ENCODE measurements at places on chromosomes 16 and 17.

DNA sequence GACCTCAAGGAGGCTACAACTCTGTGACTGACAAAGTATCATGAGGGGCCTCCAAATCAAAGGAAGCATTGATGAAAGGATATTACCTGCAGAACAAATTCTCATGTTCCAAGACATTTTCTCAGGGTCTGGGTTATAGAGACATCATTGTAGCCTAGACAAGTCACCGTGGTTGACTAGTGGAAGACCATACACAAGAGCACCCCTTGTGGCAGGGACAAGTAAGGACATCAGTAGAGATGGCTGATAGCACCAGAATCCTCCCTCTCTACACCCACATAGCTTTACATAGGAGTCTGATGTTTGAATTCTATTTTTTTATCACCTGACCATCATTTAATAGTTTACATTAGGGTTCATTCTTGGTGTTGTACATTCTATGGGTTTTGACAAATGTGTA lies 32.5 kb upstream of the CDH8 start:
- DNase-seq, result no peak

GRCh38 chr16:76241755-76242154 lies 35.4 kb upstream of the CNTNAP4 start:
- DNase-seq, result no peak

DNA sequence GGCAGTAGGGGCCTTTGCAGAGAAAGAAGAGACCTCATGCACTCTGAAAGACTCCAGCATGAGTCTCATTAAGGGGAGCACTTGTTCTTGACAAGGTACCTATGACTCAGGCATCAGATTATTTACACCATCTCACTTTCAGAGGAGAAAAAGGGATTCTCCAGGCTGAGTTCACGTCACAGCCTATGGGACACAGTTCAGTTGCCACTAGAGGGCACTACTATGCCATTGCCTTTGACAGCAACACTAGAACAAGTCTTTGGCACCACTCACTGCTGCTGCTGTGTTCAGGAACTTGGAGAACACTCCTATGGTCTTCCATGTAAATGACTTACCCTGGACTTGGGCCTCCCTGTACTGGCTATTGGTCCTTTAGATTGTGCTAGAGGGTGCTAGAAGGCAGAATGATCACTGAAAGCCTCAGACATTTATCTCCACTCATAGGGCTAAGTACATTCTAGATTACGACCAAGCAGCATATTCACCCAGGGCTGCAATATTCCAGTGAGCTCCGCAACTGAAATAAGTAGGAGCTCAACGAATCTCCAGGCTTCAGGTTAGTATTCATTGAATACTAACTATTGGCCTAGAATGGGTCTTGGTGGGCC lies 225.1 kb upstream of the CA10 start:
- DNase-seq, result no peak

DNA sequence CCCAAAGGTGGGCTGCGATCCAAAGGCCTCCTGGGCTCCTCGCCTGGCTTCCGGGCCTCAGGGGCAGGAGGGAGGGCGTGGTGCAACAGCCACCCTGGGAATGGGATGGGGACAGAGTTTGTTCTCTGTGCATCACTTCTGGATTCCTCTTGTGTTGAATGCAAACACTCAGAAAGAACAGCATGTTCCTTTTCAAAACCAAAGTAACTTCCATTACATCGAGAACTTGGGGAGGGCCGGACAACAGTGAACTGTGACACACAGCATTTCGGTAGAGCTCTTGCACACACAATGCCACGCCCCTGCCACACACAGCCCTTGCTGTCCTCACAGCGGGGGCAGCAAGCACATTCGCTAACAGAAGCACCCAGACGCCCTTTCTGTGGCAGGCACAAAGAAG lies 36.1 kb upstream of the FASN start:
- DNase-seq, result no peak

GRCh38 chr17:14320098-14320497 lies 19.2 kb downstream of the HS3ST3B1 start:
- DNase-seq, result no peak
